ENCODE measurements at places on chromosomes 3 and 15.

DNA sequence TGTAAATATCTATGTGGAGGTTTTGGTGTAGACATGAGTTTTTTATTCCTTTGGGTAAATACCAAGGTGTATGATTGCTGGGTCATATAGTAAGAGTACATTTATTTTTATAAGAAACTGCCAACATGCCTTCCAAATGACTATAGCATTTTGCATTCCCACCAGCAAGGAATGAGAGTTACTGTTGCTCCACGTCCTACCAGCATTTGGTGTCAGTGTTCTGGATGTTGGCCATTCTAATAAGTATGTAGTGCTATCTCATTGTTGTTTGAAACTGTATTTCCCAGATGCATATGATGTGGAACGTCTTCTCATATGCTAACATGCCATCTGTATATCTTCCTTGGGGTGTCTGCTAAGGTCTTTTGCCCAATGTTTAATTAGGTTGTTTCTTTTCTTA lies 38.7 kb downstream of the LHFPL4 start:
- no peak for DNase-seq

- DNase-seq: no peak
Measured at GRCh38 chr3:16990163-16990562, 105.4 kb downstream of the PLCL2 start.

- DNase-seq: no peak
Measured at GRCh38 chr3:168061332-168061996, 34.3 kb downstream of the GOLIM4 start.

GRCh38 chr3:9666704-9667445 lies 17.6 kb downstream of the MTMR14 start:
- no peak for DNase-seq

Data from inflammatory macrophage treated with lipopolysaccharide for 4 hours (primary cell).